ENCODE measurements at places on chromosomes 3 and 15. TPM values are rescaled to one million over a fixed set of nuclear protein-coding genes. Genes with fewer than 3 reads are reported as not detected.

TTLL3 gene
- 10.2 TPM for total RNA-seq

IL17RD gene
- total RNA-seq = 9.6 TPM

- H3K36me3 ChIP-seq = no peaks in the 10 kb centered on the region
- H3K27ac ChIP-seq = no peak overlapping the region
- peaks cover 9% of the 10 kb centered on the region for H3K4me1 ChIP-seq
- no peaks in the 10 kb centered on the region for H3K27me3 ChIP-seq
- no peak overlapping the region for H3K4me3 ChIP-seq
Measured at GRCh38 chr3:11459186-11459824, 184.4 kb downstream of the VGLL4 start.

ZBBX gene
- not detected for total RNA-seq

- no peak overlapping the region for H3K4me3 ChIP-seq
- no peak for DNase-seq
- H3K4me1 ChIP-seq = no peaks in the 10 kb centered on the region
- H3K36me3 ChIP-seq = no peaks in the 10 kb centered on the region
- H3K27me3 ChIP-seq = peaks cover 8% of the 10 kb centered on the region
Measured at GRCh38 chr15:46296797-46297196, 662.0 kb downstream of the SQOR start.

GRCh38 chr3:181966393-181966792 is 254.7 kb downstream of the SOX2 start:
- no peak for DNase-seq
- H3K27me3 ChIP-seq = no peaks in the 10 kb centered on the region
- H3K4me1 ChIP-seq = no peaks in the 10 kb centered on the region
- no peak overlapping the region for H3K27ac ChIP-seq
- H3K36me3 ChIP-seq = no peaks in the 10 kb centered on the region

GRM7 gene
- total RNA-seq = not detected

CCR8 gene
- not detected for total RNA-seq

GRCh38 chr15:56428821-56429458 is 36.0 kb downstream of the MNS1 start:
- no peak overlapping the region for H3K4me3 ChIP-seq
- no peaks in the 10 kb centered on the region for H3K27me3 ChIP-seq
- no peak overlapping the region for H3K27ac ChIP-seq
- no peak for DNase-seq
- peaks cover 6% of the 10 kb centered on the region for H3K36me3 ChIP-seq

GRCh38 chr15:85761635-85762034 is 33.1 kb downstream of the KLHL25 start:
- H3K4me3 ChIP-seq = no peak overlapping the region
- H3K4me1 ChIP-seq = peaks cover 74% of the 10 kb centered on the region
- no peak overlapping the region for H3K27ac ChIP-seq
- no peaks in the 10 kb centered on the region for H3K27me3 ChIP-seq
- DNase-seq = no peak
- H3K36me3 ChIP-seq = peaks cover 8% of the 10 kb centered on the region

- H3K36me3 ChIP-seq = peaks cover 13% of the 10 kb centered on the region
- no peaks in the 10 kb centered on the region for H3K27me3 ChIP-seq
- no peak for DNase-seq
Measured at GRCh38 chr3:156525808-156526207, 29.1 kb downstream of the SSR3 start.

NR2E3 gene
- not detected for total RNA-seq

DNA sequence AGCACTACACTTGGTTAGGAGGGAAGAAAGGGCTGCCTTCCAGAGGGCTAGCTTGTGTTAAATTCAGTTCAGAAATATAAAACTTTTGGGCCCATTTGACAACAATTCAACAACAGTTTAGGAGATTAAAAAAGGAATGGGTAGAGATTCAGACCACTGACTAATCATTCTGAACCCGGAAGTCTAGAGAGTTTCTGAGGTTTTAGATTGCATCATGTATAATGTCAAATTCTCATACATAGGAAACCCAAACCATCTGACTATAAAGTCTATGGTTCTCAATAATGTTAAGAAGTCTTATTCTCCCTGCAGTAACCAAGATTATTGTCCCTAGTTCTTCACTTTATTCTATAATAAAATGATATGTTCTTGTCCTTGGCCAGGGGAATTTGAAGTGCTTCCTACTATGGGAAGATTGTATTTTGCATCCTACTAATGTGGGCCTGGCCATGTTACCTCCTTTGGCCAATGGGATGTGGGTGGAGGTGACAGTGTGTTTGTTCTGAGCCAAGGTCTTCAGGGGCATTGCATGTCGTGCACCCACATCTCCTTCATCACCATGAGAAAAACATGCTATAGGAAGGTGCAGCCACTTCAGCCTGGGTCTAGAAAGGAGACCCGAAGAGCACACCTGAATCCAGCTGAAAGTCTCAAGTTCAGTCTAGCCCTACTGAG is 66.4 kb upstream of the CCNL1 start:
- no peaks in the 10 kb centered on the region for H3K36me3 ChIP-seq
- H3K27me3 ChIP-seq = no peaks in the 10 kb centered on the region
- no peak overlapping the region for H3K27ac ChIP-seq
- no peak for DNase-seq
- H3K4me1 ChIP-seq = no peaks in the 10 kb centered on the region

- no peaks in the 10 kb centered on the region for H3K36me3 ChIP-seq
- no peak overlapping the region for H3K27ac ChIP-seq
- H3K4me1 ChIP-seq = no peaks in the 10 kb centered on the region
- H3K27me3 ChIP-seq = no peaks in the 10 kb centered on the region
Measured at GRCh38 chr3:146322216-146322817, 71.4 kb upstream of the PLSCR4 start.

DNA sequence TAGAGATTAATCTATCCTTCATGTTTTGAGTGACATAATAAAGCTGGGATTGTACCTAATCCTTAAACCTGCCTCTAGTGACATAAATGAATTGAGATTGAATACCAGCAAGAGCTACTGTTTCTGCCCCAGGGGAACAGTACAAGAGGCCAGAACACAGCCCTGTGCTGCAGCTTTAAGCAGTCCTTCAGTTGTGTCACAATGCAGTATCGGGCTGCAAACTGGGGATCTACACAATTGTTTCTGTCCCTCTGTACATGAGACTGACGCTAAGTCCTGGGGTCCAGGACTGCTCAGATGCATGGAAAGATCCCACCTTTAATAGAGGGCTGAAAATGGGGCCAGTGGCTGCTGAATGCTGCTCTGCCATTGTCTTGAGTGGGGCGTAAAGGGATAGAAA is 87.5 kb downstream of the MINAR1 start:
- H3K36me3 ChIP-seq = no peaks in the 10 kb centered on the region
- H3K27me3 ChIP-seq = peaks cover 34% of the 10 kb centered on the region
- H3K4me1 ChIP-seq = no peaks in the 10 kb centered on the region
- no peak for DNase-seq
- no peak overlapping the region for H3K27ac ChIP-seq

DNA sequence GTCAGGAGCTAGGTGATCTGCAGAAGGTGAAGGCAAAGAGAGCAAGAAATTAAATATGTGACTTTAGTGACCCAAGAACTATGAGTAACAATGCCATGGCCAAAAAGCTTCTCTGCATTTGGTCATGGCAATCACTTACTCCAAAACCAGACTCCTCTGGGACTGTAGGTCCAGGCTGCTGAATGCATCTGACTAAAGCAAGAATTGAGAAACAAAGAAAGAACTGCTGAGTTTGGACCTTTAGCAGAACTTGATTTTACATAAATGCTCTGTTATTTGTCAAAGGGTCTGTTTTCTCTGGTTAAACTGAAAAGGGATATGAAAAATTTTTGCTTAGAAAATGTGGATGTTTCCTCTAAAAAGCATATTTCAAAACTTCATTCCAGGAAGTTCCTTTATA is 1102.2 kb downstream of the IGSF11 start:
- H3K4me3 ChIP-seq = no peak overlapping the region
- H3K27ac ChIP-seq = no peak overlapping the region
- H3K27me3 ChIP-seq = no peaks in the 10 kb centered on the region

BFSP2 gene
- total RNA-seq = not detected

Data from left ventricle myocardium inferior (tissue), 1 donor.